Left ventricle myocardium inferior (tissue), 1 donor: ENCODE measurements at places on chromosomes 6 and 20. TPM values are rescaled to one million over a fixed set of nuclear protein-coding genes. Genes with fewer than 3 reads are reported as not detected.

C4B gene
- 72.9 TPM for total RNA-seq

HLA-DPB1 gene
- 34.1 TPM for total RNA-seq

WFDC12 gene
- not detected for total RNA-seq

- no peak for DNase-seq
- H3K36me3 ChIP-seq = no peaks in the 10 kb centered on the region
- no peak overlapping the region for H3K4me3 ChIP-seq
These were observed 354.3 kb downstream of the COL12A1 start for GRCh38 chr6:74851596-74851995.

DNA sequence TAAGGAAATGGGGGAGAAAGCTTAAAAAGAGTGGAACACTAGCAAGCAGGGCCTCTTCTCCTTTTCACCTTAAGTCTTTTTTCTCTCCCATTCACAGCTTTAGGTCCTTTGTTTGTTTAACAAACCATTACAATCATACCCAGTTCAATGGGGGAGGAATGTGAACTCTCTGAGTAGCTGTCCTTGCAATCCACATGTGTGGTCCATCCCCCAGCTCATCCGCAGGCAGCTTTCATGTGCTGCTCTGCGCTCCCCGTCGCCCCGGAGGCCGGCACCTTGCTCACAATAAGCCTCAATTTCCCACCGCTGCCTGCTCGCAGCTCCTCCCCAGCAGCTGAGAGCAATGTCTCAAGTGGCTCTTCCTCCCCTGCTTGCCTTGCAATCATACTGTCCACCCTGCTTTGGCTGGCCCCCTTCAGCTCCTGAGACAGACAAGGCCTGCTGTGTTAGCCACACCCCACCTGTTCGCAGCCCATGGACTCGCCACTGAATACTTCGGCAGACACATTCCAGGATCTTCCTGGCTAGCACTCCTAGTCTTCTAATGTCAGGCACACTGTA lies 49.1 kb downstream of the PLAGL1 start:
- H3K4me1 ChIP-seq = peaks cover 29% of the 10 kb centered on the region
- H3K27ac ChIP-seq = no peak overlapping the region
- no peaks in the 10 kb centered on the region for H3K27me3 ChIP-seq
